ENCODE measurements at places on chromosomes 3 and 15.

GRCh38 chr3:194141415-194142155, 5.6 kb downstream of the HES1 start:
- peak; percentile 68 for DNase-seq

DNA sequence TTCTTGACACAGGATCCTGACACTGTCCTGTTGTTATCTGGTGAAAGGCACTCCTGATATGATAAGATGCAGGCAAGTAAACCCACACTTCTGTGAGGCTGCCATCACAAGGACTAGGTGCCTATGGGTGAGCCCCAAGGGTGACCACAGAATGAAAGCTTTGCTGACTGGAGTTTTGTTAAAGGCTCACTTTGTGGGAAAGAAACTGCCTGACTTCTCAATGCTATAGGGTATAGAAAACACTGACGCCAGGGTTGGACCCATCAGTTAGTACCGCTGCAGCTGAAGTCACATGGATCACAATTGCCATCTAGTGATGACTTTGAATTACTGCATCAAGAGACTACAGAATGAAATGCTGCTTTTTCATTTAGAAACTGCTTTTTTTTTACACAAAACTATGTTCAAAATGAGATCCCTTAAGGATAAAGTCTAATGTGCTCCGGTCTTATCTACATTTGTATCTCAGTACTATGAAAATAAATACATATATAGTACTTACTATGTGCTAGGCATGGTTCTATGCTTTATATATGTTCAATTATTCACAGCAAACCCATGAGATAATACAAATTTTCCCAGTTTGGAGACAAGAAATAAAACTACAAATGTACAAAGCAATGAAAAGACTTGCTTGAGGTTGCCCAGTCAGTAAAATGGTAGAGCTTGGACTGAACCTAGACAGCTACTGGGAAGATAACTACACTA, 64.2 kb upstream of the CMSS1 start:
- peak; percentile 56 for DNase-seq

GRCh38 chr3:38314764-38315487, 31.7 kb upstream of the XYLB start:
- no peak for DNase-seq

- no peak for DNase-seq
Measured at GRCh38 chr3:123188058-123188457, 13.7 kb upstream of the SEC22A start.

All from AG09319 (cell line).